ENCODE measurements at places on chromosomes 12 and 14.

- no peak for DNase-seq
These were observed 28.8 kb downstream of the KLRK1 start for GRCh38 chr12:10361084-10361483.

- no peak for DNase-seq
These were observed 175.8 kb downstream of the ETV6 start for GRCh38 chr12:11825278-11825677.

DNA sequence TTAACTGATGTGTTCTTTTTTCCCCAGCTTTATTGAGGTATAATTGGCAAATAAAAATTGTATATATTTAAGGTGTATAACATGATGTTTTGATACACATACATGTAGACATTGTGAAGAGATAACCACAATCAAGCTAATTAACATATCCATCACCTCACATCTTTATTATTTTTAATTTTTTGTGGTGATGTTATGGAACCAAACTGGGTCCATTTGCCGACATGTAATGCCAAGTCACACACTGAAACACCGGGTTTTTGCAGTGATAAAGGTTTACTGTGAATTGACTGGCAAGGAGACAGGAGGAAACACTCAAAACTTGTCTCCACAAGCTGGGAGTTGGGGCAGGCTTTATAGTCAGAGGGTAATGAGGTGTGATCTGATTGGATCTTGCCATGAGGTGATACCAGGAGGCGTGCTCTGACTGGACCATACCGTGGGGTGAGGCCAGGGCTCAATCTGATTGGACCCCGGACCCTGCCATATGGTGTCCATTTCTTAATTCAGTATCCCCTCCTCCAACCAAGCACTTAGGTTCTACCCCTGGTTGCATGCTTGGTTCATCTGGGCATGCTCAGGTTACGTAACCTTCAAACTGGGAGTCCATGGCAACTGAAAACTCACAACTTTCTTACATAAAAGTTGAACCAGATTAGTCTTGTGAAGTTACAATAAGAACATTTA lies 11.8 kb upstream of the WSCD2 start:
- DNase-seq, result no peak

- DNase-seq, result no peak
These were observed 23.0 kb upstream of the GPR132 start for GRCh38 chr14:105087963-105088811.

- no peak for DNase-seq
These were observed 38.2 kb downstream of the PLXNC1 start for GRCh38 chr12:94186278-94187241.

GRCh38 chr12:14416658-14417057 lies 51.2 kb downstream of the ATF7IP start:
- no peak for DNase-seq

DNA sequence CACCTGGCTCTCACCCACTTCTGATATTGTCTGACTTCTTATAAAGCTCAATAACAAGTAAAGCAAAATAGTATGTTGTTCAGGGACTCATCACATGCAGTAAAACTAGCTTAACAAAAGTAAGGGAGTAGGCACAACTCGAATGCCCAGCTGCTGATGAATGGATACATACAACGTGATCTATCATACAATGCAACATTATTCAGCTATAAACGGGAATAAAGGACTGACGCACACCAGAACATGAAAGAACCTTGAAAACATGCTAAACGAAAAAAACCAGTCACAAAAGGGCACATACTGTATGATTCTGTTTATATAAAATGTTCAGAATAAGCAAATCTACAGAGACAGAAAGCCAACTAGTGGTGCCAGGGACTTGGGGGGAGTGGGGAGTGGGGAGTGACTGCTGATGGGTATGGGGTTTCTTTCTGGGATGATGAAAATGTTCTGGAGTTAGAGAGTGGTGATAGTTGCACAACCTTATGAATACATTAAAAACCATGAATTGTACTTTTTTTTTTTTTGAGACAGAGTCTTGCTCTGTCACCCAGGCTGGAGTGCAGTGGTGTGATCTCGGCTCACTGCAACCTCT lies 11.1 kb downstream of the PLBD2 start:
- DNase-seq, result no peak

DNA sequence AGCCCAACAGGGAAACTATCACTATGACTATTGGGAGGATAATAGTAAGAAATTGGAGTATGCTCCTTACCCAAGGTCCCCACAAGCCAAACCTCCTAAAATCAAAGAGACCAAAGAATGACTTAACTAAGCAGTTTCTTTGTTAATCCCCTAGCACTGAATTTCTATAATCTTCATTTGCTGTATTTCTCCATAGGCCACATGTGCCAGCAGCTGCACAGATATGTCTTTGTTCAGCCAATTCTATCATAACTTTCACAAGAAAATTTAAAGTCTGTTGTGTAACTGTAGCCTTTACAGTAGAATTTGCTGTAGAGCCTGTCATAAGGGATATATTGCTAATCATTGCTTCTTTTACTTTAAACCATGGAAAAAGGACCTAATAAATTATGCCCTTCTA lies 104.0 kb downstream of the RIN3 start:
- no peak for DNase-seq

DNA sequence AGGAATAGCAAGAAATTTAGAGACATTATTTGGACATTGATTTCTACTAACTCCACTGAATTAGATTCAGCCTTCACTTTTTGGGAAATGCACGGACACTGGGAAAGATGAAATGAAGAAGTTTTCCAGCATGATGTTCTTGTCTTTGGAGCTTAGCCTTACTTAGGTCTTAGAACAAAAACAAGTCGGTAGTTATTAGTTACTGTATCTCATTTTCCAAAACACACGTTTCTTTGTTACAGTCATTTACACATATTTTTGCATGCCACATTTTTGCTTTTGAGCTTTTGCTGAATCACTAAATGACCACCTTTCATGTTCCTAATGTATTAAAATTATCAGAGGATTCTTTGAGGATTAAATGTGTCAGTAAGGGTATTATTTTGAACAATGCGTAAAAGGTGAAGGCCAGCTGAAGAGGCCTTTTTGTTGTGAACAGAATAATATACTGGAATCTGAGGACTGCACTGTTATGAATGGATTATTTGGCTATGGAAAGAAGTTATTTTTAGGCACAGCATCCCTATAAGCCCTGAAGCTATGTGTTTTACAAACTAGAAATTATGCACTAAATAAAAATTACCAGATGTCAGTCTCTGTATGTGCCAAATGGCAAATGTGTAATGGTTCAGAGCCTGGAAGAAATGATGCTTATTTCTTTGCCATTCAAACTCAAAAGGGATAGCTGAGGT lies 138.2 kb downstream of the SRGAP1 start:
- no peak for DNase-seq

DNA sequence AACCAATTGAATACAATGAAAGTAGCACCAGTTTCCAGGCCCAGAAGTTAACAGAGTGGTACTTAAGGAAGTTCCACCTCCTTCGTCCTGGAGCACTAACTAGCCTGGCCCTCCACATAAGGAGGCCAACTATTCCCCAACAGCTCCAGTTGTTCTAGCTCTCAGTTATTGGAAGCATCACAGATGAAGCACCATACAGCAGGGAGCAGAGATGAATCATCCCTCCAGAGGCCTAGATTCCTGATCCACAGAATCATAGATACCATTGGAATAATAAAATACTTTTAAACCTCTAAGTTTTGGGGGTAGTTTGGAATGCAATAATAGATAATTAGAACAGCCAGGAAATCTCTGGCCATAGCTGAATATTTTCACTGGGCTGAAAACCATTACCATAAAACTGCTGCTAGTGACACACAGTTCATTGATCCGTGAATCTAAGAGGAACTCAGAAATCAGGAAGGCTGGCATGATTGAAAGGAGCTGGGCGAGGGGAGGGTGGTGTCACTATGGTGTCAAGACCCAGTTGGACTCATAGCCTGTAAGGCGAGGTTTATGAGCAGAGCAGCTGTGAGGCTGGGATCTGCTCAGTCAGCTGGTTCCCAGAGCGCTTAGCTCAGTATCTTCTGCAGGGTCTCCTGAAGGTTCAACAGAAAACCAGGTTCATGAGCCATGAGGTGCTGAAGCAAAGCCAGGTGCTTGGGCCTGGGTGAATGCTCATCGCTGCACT lies 371.4 kb upstream of the TMTC1 start:
- DNase-seq, result no peak

DNA sequence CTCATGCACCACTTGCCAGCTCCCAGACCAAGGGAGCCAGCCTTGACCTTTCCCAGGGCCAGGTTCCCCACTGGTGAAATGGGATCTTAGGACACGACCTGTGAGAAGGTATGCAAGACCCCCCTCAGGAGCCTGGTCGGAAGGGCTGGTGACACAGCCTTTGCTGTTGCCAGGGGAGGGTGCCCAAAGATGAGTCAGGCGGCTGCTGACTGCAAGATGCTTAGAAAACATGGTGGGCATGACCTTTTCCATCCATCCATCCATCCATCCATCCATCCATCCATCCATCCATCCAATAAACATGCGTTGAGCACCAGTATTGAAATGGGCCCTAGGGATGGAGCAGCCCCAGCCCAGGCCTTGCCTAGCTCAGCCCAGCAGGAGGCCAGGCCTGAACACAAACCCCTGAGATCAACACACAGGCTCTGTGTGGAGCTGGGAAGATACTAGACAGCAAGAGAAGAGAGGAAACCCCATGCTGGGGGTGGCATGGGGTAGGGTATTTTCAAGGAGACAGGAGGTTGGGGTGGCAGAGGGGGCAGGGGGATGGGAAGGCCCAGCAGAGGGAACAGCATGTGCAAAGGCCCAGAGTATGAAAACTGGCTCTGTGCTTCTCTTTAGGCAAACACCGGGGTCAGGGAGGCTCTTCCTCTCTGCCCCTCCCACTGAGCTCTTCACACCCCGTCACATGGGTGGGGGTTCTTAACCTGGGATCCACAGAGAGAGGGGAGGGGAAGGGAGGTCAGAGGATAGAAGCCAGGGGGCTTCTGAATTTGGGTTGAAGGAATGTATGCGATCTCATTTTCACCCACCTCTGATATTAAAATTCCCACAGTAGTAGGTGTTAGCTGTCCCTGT lies 26.2 kb upstream of the YY1 start:
- no peak for DNase-seq
